ENCODE measurements at places on chromosomes 5 and 9.
A peak's percentile ranks its signal among the peaks of the same experiment; 100 is the strongest.

DNA sequence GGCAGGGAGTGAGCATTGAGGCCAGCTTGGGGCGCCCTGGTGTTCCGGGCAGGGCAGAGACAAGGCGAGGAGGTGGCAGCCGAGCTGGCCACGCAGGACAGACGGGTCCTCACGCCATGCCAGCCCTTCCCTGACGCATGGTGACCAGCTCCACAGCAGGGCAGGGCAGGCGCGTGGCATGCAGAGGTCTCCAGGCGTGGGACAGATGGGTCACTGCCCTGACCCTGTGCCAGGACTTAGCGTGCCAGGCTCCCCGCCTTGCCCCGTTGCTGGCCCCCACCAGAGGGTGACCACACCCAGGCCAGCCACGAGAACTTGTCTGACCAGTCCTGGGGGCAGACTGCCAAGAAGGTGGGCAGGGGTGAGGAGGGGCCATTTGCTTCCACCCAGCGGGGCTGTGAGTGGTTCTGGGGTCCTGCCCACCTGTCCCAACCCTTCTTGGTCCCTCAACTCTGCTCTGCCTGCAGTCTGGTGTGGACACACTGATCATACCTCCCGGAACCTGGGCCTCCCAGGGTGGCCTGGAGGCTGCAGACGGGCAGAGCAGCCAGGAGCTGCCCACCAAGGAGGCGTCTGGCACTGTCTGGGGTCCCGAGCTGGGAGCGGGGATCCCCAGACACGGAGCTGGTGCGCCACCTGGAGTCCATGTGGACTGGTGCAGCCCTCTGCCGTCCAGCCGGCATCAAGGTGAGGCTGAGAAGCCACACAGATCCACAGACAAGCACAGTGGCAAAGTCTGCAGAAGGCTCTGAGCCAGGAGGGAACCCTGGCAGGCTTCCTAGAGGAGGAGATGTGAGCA, at the start of gene RNF224:
TSS of gene RNF224 (plus strand) at position 449 of the 799 bp plus-strand sequence. CDS start 834 bp downstream, outside the sequence.
- peak; percentile 61 for DNase-seq

DNA sequence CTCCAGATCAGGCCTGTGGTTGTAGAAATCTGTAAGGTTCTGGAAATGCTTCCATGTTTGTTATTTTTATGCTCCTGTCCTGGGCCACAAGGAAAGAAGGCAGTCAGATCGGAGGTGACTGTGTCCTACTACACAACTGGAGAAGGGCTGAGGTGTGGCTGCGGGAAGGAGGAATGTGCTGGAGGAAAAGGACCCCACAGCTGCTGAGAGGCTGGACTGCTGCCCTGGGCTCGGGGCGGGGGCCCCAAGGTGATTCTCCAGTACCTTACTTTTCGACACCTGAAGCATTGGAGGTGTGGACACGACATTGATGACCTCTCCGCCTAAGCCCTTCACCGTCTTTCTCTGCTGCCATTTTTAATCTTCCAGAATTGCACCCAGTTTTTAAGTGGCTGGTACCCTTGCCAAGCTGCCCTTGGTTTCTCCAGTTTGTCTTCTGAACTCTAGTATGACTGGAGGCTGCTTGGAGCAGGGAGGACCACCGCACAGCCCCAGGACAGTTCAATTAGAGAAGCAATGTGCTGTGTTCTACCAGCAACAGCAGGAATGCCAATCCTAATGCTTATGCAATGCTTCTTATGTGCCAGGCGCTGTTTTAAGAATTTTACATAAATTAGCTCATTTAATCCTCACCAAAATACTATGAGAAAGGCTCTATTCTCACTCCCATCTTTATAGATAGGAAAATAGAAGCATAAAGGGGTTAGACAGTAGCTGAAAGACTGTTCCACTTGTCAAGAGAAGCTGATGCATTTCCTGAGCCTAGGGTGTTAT, 13.5 kb upstream of the ANKRD33B start:
- DNase-seq, result no peak

DNA sequence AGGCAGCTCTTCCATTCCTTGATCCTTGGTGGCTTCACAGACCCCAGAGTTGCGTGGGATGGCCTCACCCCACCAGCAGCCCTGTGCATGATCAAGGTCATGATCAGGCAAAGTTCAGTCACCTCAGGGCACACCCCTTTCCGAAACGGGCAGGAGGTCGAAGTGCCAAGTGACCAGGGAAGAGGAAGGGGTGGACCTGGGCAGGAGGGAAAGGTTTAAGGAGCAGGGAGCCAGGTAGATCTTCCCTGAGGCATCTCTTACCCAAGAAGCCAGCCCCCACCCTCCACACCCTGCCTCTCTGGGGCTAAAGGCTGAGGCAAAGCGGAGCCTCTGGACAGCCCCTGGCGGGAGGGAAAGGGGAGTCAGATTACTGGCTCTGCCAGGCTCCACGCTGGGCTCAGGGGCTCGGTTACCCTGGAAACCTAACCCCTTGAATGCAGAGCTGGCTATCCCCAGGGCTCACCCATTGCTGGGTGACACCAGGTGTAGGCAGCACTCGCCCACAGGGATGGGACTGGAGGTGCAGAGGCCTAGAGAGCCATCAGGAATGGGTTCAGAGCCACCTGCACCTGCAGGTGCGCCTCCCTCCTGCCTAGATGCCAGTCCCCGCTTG, 3.6 kb downstream of the MGAT4B start:
- DNase-seq, result no peak

GRCh38 chr9:91920630-91921350, 29.2 kb downstream of the ROR2 start:
- no peak for DNase-seq

- no peak for DNase-seq
Observed at GRCh38 chr9:8727191-8727590, 927.6 kb upstream of the DMAC1 start.

DNA sequence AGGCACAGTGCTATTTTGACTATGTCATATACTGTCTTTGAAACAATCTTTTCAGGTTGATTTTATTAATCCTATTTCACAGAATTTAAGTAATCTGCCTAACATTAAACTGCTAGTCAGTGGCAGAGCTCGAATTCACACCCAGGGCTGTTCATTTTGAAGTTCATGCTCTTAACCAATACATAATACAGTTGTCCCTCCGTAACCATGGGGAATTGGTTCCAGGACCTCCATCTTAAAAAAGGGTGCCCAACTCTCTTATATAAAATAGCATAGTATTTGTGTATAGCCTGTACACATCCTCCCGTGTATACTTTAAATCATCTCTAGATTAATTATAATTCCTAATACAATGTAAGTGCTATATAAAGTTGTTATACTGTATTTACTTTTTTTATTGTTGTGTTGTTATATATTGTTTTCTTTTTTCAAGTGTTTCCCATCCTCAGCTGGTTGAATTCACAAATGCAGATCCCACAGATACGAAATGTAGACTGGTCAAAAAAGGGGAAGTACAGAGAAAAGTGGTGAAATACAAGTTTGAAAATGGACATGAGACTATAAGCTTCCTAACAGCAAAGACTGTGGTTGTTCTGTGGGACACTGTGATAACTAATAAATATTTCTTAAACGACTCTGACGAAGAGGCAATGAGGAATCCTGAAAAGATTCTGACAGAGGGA, 18.3 kb downstream of the RFX3 start:
- no peak for DNase-seq

DNA sequence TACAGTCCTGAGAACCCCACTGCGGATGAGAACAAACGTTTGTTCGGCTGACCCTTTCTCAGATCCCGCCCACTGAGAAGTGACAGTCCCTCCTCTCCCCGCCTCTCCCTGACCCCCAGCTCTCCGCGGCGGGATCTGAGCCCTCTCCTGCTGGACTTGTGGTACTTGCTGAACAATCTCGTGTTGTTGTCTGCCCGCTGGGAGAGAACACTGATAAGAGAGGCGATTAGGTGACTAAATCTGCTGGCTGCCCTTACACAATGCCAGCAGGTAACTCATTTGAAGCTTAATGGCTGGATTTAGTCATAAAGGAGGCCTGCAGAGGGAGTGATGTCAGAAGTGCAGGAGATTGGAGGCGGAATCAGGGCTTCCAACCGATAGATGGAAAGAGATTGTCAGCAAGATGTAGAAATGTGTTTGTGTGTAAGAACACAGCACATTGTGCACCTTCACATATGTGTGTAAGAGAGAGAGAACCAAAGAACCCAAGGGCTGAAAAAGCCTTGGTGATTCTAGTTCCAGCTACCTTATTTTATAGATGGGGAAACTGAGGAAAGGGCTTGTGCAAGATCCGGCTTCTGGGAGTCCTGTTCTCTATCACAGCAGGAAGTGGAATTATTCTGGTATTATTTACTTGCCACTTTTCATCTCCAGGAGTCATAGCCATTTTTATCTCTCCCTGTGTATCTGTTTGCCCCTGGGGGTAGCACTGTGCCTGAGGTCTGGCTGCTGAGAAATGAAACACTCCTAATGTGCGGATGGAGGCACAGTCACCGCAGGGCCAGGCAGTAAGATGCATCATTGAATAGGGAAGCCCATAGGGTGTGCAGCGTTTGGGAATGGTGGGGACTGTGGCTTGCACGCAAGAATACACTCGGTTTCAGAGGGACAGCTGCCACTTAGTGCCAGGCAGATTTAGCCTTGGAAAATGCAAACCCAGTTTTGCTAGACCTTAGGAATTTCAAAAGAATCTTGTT, 203.7 kb upstream of the MSX2 start:
- peak; percentile 8 for DNase-seq

- DNase-seq, result no peak
Observed at GRCh38 chr5:142491270-142491669, 166.4 kb upstream of the SPRY4 start.

DNA sequence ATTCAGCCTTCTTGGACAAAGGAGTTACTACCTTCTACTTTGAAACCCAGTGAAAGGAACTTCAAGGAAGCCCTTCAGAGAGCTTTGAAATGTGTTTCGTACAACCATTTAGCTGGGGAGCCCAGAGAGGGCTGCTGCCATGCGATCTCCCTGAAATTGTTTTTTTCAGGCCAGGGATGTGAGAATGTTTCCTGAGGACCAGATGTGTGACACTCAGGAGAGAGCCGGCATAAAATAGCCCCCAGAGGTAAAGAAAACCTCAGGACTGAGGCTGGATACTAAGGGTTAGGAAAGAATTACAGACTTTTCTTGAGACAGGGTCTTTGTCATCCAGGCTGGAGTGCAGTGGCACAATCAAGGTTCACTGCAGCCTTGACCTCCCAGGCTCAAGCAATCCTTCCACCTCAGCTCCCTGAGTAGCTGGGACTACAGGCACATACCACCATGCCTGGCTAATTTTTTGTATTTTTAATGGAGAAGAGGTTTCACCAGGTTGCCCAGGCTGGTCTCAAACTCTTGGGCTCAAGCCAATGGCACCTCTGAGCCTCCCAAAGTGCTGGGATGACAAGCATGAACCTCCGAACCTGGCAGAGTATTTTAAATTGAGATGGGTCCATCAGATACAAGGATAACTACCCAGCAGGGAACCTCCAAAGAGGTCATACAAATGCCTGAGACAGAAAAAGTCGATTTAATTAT, 8.4 kb downstream of the RPL37 start:
- DNase-seq, result no peak

- no peak for DNase-seq
Observed at GRCh38 chr5:136329484-136330190, 35.7 kb downstream of the TRPC7 start.

DNA sequence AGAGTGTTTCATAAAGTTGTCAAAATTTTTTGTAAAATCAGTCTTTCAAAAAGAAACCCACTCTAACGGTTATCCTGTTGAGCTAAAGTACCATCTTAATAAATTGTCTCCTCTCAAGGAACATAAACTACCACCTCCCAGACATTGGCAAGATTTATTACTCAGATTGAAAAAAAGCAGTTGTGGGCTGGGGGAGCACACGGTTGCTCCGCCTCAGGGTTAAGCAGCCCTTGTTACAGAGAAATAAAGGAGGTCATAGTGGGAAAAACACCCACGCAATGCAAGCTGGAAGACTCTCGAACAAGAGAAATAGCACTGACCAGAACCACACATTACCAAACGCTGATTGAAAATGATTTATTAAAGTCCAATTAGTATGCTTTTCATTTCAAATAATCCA, 165.3 kb downstream of the LPAR1 start:
- DNase-seq, result no peak

GRCh38 chr9:111016426-111017045, 21.7 kb downstream of the LPAR1 start:
- peak; percentile 84 for DNase-seq

- DNase-seq, result peak; percentile 28
Observed at GRCh38 chr5:57466544-57466943, 16.1 kb downstream of the ACTBL2 start.

- DNase-seq, result peak; percentile 98
Observed at GRCh38 chr5:154368041-154368800, 77.6 kb upstream of the SAP30L start.

DNA sequence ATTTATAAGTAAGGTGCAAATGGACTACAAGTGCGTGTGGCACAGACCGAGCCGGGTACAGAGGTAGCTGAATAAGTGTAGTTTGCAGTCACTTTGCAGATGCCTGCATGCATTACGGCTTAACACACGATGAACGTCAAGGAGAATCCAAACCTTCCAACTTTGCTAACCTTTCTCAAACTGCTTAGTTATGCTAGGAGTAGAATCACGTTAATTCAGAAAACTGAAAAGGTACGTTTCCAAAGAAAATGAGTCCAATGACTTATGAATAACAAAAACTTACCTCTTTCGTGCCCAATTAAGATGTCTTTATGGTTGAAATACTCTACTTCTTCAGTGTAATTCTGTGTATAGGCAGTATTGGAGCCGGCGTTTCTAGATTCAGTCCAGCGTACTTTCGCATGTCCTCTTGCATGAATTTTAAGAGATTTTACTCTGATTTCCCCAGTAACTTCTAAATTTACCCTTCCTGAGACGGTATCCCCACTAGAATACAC, 539 bp downstream of the ARRDC3 start:
- DNase-seq, result no peak

DNA sequence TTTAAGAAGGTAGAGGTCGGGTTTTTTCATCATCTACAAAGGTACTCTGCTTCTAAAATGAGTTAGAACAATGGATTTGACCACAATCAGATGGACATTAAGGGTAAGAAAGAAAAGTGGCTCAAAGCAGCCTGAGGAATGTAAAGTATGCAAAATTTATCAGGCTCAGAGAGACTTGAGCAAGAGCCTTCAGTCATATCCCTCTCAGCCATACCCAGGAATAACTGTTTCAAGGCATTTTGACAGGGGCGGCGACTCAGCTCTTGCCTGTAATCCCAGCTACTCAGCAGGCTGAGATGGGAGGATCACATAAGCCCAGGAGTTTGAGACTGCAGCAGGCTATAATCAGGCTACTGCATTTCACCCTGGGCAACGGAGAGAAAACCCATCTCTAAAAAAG, 38.8 kb upstream of the ANXA2R start:
- peak; percentile 88 for DNase-seq

- peak; percentile 2 for DNase-seq
Observed at GRCh38 chr5:62431735-62432620, 19.4 kb downstream of the IPO11 start.

- DNase-seq, result no peak
Observed at GRCh38 chr9:77162366-77162765, 15.0 kb upstream of the VPS13A start.

- peak; percentile 42 for DNase-seq
Observed at GRCh38 chr9:109969011-109969410, 189.0 kb downstream of the PALM2AKAP2 start.

GRCh38 chr5:153964880-153965645, 73.6 kb downstream of the FAM114A2 start:
- DNase-seq, result peak; percentile 44

DNA sequence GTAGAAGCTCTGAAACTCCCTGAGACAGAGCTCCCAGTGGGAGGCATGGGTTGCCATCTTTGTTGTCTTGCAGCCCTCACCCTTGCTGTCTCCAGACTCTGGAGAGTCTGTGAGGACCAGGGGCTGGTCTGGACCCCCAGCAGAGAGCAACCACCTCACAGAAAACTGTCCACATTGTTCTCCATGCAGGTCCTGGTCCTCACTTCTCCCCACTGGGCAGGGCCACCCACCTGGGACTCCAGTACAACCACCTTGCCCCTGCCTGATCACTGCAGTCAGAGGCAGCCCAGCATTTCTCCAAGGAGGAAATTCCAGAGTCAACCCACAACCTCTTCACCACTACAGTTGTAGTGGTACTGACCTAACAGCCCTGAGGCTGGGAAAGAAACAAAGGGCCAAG, 285.6 kb upstream of the RPS23 start:
- no peak for DNase-seq
